ENCODE measurements at places on chromosomes 3 and 15.

- peak; percentile 34 for DNase-seq
These were observed 64.5 kb downstream of the LRTM1 start for GRCh38 chr3:54863366-54863765.

GRCh38 chr15:39157882-39158281 is 423.0 kb upstream of the THBS1 start:
- DNase-seq = no peak

DNA sequence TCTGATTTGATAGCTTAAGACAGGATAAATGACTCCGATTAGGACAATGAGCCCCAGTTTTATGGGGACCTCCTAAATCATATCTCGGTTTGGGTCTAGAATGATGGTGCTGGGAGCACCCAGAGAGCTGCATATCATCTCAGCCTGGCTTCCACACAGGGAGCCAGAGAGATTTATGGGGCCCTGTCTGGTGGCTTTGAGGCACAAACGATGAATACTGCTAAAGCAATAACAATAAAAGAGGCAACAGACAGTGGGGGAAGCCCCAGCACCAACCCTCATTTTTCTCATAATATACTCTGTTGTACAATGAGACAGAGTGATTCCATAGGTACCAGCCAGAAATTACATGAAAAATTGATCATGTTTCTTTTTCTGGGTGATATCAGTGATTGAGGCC is 889.0 kb upstream of the CFAP20DC start:
- no peak for DNase-seq

GRCh38 chr3:22621205-22621809 is 581.8 kb upstream of the UBE2E2 start:
- DNase-seq = no peak

DNA sequence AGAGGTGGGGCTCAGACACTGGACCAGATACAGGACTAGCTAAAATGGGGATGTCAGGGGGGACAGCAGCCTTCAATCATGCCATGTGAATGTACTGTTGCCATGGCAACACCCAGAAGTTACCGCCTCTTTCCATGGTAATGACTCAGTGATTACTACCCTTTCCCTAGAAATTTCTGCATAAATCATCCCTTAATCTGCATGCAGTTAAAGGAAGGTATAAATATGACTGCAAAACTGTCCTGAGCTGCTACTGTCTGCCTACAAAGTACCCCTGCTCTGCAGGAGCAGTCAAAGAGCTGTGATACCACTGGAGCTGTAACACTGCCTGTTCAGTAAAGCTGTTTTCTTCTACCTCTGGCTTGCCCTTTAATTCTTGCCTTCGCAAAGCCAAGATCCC is 168.2 kb downstream of the PEAK1 start:
- DNase-seq = peak; percentile 17

DNA sequence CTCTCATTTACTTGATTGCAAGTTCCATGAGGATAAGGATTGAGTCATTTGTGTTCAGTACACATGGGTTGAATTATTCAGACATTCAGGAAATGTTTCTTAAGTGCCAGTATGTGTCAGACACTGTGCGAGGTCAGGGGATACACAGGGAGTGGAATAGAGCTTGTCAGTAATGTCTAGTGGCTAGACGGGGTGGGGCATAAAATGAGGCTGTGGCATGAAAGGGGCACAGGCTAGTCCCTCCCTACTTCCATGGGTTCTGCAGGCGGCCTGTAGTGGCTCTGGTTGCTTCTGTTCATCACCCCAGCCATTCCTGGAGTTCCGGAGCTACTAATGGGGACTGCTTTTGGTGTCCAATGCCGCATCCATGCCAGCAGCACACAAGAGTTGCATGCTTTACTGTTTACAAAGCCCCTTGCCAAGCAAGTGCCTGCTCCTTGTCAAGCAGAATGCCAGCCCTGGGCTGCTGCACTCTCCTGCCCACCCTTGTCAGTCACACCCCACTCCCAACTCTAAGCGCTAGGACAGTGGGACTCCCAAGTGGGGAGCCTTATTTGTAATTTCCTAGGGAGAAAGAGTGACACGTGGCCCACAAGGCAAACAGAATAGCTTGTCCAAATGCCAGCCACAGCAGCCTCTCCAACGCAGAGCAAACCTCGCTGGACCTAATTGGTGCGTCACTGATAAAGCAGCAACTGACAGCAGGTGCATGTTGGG is 70.8 kb downstream of the RAB11A start:
- no peak for DNase-seq

Measured in ELF-1 (cell line).